Skin of body (tissue), 3 donors: ENCODE measurements at places on chromosomes 11 and 22.

- DNase-seq: peak; percentile 40
Measured at GRCh38 chr22:37681556-37682049, 4.5 kb upstream of the NOL12 start.

GRCh38 chr11:73856031-73856567 is 20.5 kb downstream of the COA4 start:
- no peak for DNase-seq

GRCh38 chr22:36103891-36104290 is 56.7 kb downstream of the APOL3 start:
- no peak for DNase-seq

- peak; percentile 72 for DNase-seq
Measured at GRCh38 chr11:46293641-46294103, 16.2 kb downstream of the CREB3L1 start.

- no peak for DNase-seq
Measured at GRCh38 chr22:43425976-43426785, 14.4 kb downstream of the MPPED1 start.

- DNase-seq: no peak
Measured at GRCh38 chr11:118287006-118287405, 17.5 kb upstream of the CD3E start.

DNA sequence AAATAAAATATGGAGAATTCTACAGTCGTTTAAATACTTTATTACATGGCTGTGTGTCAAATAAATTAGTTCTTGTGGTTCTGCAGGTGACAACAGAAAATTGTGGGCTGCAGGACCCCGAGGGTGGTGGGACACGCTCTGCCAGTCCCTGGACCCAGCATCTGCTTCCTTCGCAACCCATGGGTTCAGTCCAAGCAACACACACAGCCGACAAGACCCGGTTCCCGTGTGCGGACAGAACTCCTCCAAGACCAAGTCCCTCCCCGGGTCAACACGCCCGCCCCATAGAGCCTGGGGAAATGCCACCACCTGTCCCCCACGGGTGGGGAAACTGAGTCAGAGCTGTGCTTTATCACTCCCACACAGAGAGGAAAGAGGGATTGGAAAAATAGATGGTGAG is 238.9 kb downstream of the BRD1 start:
- no peak for DNase-seq

DNA sequence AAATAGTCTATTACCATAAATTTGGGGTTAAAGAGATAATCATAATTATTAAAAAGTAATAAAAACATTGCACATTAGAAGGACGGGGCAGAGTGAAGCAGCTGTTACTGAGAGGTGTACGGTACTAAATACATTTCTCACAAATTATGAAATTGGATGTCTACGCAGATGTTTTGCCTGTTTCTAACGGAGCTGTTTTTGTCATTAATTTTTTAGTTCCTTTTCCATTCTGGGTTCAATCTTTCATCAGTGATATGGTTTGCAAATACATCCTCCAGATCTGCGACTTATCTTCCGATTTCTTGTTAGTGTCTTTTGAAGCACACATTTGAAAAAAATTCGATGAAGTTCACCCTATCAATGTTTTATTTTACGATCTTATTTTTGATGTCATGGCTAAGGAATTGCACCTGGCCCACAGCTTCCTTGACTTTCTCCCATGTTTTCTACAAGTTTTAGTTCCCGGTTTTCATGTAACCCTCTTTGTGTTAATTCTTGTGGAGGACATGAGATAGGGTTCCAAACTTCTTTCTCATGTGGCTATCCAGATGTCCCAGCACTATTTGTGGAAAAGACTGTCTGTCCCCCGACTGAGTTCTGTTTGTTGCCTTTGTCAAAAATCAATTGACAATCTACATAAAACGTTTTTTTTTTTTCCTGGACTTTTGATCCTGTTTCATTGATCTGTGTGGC is 21.3 kb upstream of the KRTAP5-6 start:
- DNase-seq: no peak

GRCh38 chr22:36328635-36329253 is 59.0 kb downstream of the MYH9 start:
- no peak for DNase-seq

DNA sequence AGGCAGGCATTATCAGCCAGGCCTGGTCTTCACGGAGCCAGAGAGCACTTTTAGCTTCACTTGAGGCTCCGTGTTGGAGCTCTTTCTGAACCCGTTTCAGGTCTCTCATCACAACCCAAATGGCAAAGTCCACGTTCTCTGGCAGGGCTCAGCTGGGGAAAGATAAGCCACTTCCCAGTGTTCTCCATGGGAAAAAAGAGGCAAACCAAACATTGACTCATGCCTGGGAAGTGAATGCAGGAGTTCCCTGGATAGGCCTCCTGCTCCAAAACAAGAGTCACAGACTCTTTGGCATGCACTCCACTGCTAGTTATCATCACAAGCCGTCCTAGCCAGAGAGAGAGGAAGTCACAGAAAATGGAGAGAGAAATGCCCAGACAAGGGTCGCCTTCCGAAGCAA is 11.6 kb downstream of the OPCML start:
- DNase-seq: no peak

- DNase-seq: peak; percentile 38
Measured at GRCh38 chr11:6319001-6319703, 1.1 kb downstream of the CAVIN3 start.

DNA sequence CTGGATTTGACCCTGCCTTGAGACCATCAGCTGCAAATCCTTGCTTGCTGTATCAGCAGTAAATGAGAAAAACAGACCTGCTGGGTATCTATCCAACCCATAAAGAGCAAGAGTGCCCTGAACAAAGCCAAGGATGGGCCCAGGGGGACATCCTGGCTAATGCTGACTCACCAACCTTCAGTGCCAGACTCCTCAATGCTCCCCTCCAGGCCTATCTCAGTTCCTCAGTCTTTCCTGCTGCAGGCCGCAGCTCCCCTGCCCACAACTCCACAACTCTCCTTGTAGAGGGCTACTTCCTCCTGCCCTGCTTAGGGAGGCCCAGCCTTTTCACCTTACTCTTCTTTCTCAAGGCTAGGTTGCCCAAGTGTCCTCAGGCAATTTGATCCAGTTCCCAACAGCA is 2.6 kb downstream of the LAMTOR1 start:
- DNase-seq: no peak

DNA sequence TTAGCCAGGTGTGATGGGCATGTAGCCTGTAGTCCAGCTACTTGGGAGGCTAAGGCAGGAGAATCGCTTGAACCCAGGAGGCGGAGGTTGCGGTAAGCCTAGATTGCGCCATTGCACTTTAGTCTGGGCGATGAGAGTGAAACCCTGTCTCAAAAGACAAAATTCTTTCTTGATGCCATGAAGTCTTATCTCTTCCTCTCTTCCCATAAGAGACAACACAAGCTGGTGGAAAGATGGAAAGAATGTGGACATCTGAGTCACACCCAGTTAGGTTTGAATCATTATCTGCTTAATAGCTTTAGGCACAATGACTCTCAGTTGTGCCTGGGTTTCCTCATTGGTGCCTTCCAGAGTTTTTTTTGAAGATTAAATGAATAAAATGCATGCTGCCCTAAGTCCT is 35.3 kb downstream of the KREMEN1 start:
- no peak for DNase-seq

- no peak for DNase-seq
Measured at GRCh38 chr11:96055706-96056387, 131.9 kb upstream of the MTMR2 start.

DNA sequence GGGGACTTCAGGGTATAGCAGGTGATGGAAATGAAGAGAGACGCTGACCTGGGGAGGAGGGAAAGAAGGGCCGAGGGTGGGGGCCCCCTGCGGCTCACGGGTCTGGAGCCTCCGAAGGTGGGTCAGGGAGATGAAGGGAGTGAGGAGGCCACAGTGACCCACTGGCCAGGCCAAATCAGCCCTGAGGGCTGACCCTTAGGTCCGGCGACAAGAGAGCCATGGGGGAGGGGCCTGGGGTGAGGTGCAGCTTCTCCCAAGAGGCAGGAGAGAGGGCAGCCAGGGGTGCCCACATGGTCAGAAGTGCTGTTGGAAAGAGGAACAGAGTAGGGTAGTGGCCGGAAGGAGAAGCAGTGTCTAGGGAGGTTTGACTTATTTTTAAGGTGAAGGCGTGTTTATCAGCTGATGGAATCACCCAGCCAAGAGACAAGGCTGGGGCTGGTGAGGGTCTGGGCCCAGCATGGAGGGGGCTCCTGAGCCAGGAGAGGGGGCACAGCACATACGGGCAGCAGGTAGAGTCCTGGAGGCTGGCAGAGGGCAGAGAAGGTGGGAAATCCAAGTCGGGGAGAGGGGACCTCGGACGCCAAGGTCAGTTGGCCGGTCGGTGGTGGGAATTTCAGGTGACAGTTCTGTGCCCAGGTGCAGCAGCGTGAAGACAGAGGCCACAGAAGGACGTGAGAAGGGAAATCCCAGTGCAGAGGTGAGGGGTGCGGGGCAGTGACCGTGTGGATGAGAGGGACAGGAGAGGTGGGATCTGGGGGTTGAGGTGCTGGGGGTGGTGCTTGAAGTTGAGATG is 49.0 kb downstream of the LINC01488 start:
- no peak for DNase-seq

DNA sequence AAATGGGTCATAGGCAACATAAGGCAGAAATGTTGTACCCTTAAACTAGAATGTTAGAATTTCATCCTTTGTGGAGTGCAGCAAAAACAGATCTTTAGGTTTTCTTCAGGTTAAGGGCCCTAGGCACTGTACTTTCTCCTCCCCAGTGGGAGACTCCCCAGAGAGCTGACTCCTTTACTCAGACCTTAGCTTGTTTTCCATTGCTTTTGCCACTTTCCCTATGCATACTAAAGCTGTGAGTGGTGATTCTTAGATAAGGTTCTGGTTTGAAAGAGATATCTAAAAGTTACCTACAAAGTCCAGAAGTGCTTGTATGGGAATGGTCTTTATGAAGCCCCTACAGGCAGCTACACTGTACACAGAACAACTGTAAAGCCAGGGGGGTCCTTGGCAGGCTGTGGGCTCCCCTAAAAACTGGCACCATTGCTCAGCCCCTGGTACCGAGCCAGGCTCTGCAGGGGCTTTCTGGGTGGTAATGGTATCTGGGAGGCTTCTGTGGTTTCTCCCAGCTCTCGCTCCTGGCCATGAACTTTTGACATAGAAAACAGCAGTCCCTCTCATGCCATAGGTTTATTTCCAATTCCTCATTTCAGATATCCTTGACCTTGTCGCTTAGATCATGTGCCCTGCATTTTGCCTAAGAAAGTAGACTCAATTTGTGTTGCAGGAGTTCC is 23.2 kb downstream of the AMOTL1 start:
- DNase-seq: no peak

DNA sequence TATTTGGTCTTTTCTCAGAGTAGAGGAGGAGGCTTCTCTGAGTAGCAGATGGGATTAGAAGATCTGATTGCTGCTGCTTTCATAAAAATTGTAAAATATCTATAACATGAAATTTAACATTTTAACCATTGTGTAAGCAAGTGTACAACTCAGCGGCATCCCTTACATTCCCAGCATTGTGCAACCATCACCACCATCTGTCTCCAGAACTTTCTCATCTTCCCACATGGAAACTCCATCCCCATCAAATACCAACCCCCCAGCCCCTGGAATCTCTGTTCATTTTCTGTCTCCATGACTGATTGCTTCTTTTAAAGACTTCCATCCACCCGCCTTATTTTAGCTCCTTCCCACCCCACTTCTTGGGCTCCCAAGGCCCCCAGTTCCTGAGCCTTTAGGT is 32.3 kb downstream of the MRGPRD start:
- peak; percentile 52 for DNase-seq

- peak; percentile 98 for DNase-seq
Measured at GRCh38 chr11:40293655-40294348, 1165.7 kb downstream of the LRRC4C start.

DNA sequence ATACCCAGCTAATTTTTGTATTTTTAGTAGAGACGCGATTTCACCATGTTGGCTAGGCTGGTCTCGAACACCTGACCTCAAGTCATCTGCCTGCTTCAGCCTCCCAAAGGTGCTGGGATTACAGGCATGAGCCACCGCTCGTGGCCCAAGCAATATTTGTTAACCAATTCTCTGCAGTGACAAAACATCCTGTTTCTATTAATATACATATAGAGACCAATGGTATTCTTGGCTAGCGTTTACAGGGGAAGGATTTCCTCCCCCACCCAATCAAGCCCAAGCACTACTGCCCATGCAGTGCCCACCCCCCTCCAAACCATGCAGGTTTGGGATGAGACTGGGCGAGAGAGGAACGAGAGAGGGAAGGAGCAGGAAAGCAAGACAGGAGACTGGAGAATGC is 53.1 kb downstream of the APOL3 start:
- DNase-seq: no peak

GRCh38 chr11:133065847-133066485 is 466.3 kb downstream of the OPCML start:
- DNase-seq: no peak

GRCh38 chr11:62423012-62423411 is 4.2 kb downstream of the SCGB1A1 start:
- no peak for DNase-seq

DNA sequence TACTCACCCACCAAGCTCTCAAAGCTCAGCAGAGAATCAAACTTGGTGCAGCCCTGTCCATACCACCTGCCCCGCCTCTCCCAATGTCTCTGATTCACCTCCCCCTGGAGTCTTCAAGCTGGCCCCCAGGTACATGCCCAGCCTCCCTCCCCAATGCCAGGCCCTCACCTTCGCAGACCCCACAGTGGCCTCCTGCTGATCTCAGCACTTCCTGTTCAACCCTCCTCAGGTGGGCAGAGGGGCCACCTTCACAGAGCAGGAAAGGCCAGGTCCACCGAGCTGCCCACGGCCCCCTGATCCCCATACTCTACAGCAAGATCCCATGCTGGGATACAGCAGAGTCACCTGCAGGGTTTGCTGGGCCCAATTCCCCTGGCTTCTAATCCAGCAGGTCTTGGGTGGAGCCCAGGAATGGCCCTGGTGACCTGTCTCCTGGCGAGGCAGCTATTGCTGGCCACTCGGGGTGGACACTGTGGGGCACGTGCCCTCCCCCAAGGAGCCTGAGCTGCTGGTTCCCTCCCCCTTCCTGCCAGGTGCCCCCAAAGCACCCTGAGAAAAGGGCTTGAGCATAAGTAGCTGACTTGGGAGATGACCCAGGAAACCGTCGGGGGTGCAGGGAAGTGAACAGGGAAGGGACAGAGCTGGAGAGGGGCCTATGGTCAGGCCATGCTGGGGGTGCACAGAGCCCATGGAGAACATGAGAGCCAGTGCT is 150.7 kb downstream of the BRD1 start:
- DNase-seq: no peak

GRCh38 chr11:73356979-73357860 is 19.0 kb upstream of the RELT start:
- DNase-seq: no peak

DNA sequence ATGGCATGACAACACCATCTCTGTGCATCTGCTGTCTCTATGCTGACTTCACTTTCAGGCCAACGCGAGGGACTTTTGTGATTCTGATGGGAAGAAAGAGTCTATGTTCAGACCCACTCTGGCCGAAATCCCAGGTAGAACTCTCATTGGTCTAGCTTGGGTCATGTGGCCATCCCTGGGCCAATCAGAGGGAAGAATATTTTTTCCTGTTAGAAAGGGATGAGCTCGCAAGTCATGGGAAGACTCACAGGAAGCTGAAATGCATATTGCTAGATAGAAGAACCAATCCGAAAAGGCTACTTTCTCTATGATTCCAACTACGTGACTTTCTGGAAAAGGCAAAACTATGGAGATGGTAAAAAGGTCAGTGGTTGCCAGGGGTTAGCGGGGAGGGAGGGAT is 56.0 kb upstream of the LINC01488 start:
- no peak for DNase-seq

- DNase-seq: no peak
Measured at GRCh38 chr22:49518436-49518970, 309.2 kb downstream of the BRD1 start.
